ENCODE measurements at places on chromosomes 2 and 18. TPM values are rescaled to one million over a fixed set of nuclear protein-coding genes. Genes with fewer than 3 reads are reported as not detected.

The ZAP70 gene
- total RNA-seq: 235 TPM

The NFU1 gene
- 34.3 TPM for total RNA-seq

The THSD7B gene
- total RNA-seq: not detected

The B3GNT7 gene
- total RNA-seq: 0.07 TPM

The NETO1 gene
- total RNA-seq: not detected

The IL1RN gene
- total RNA-seq: 1.6 TPM

The LONRF2 gene
- 0.04 TPM for total RNA-seq

The YIPF4 gene
- 36.3 TPM for total RNA-seq

The PLEK gene
- 0.88 TPM for total RNA-seq

The PLB1 gene
- 0.89 TPM for total RNA-seq

The CGREF1 gene
- 15.8 TPM for total RNA-seq

The ASB18 gene
- total RNA-seq: not detected

The AQP12B gene
- not detected for total RNA-seq

The MOCOS gene
- total RNA-seq: 0.36 TPM

The ABHD1 gene
- total RNA-seq: 0.43 TPM

The FTCDNL1 gene
- 0.55 TPM for total RNA-seq

The PROM2 gene
- total RNA-seq: 0.86 TPM

The IFIH1 gene
- total RNA-seq: 39.1 TPM

The SERPINB10 gene
- total RNA-seq: not detected

The NT5DC4 gene
- total RNA-seq: not detected

The RAB17 gene
- total RNA-seq: 0.88 TPM

The TMEM163 gene
- total RNA-seq: not detected

The LAMA1 gene
- total RNA-seq: not detected

The SRD5A2 gene
- total RNA-seq: not detected

The PAX3 gene
- not detected for total RNA-seq

The IMPACT gene
- total RNA-seq: 13.6 TPM

The HOXD1 gene
- not detected for total RNA-seq

The TMEM37 gene
- not detected for total RNA-seq

The GRHL1 gene
- total RNA-seq: 0.59 TPM

The DAPL1 gene
- total RNA-seq: not detected

The NOSTRIN gene
- not detected for total RNA-seq

The ADAM23 gene
- total RNA-seq: 0.07 TPM

The TFCP2L1 gene
- not detected for total RNA-seq

The C2orf66 gene
- not detected for total RNA-seq

The C2orf78 gene
- total RNA-seq: not detected

The WNT6 gene
- total RNA-seq: not detected

The LYPD6B gene
- total RNA-seq: not detected

The GCA gene
- total RNA-seq: 38.5 TPM

The RANBP2 gene
- 72.5 TPM for total RNA-seq

The TUBA4A gene
- total RNA-seq: 410 TPM

The EGR4 gene
- 0.33 TPM for total RNA-seq

The CTAGE1 gene
- not detected for total RNA-seq

The TNFAIP6 gene
- total RNA-seq: not detected

The MGAT4A gene
- total RNA-seq: 59.1 TPM

The MPV17 gene
- 111 TPM for total RNA-seq

The CXCR4 gene
- 104 TPM for total RNA-seq

The CNTNAP5 gene
- not detected for total RNA-seq

The FOXI3 gene
- total RNA-seq: not detected

The EXOC6B gene
- total RNA-seq: 11.0 TPM

The SKOR2 gene
- not detected for total RNA-seq

The TMEM150A gene
- 3.1 TPM for total RNA-seq

The LINC00305 gene
- total RNA-seq: not detected

The CHST10 gene
- total RNA-seq: 7.3 TPM

The MC2R gene
- total RNA-seq: not detected

The NEURL3 gene
- total RNA-seq: 0.14 TPM

Measured in activated naive CD4-positive, alpha-beta T cell treated with anti-CD3 and anti-CD28 coated beads, Interleukin-2, amount 50 U/mL, for 72 hours (primary cell).